Activated naive CD4-positive, alpha-beta T cell treated with anti-CD3 and anti-CD28 coated beads, Interleukin-2, amount 50 U/mL, for 72 hours (primary cell): ENCODE measurements at places on chromosomes 11 and 22. TPM values are rescaled to one million over a fixed set of nuclear protein-coding genes. Genes with fewer than 3 reads are reported as not detected.

The NLRP14 gene
- 0.07 TPM for total RNA-seq

The GLYATL1 gene
- not detected for total RNA-seq

DNA sequence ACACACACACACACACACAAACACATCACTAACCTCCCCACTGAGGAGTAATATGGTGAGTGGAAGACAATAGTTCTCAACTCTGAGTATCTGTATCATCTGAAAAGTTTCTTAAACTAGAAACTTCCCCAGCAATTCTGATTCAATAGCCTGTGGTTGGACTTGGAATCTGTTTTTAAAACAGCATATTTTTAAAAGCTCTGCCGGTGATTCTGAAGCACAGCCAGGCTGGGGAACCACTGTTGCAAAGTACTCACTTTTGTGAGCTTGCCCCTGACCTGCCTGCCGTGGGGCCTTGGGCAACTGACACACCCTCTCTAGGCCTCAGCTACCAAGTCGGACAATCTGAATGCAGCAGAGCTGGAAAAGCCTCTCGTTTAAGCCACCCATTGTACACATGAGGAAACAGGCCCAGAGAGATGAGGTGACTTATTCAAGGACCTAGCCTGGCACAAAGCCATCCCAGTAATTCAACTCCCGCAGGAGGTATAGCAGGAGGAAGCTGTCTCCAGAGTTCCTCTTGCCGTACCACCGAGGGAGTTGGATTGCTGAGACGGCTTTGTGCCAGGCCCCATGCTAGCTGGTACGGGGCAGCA is 8.9 kb downstream of the SLC15A3 start:
- DNase-seq: no peak

GRCh38 chr11:126528075-126528474 is 172.6 kb downstream of the ST3GAL4 start:
- DNase-seq: no peak

- no peak for DNase-seq
These were observed 77.7 kb downstream of the CABIN1 start for GRCh38 chr22:24088816-24089215.

- no peak for DNase-seq
These were observed 904.2 kb upstream of the RAG2 start for GRCh38 chr11:37502202-37502601.
